ENCODE measurements at places on chromosomes 2 and 18. TPM values are rescaled to one million over a fixed set of nuclear protein-coding genes. Genes with fewer than 3 reads are reported as not detected.
A peak's percentile ranks its signal among the peaks of the same experiment; 100 is the strongest.

SCN9A gene
- total RNA-seq: not detected

FBXO48 gene
- total RNA-seq: 1.0 TPM

UGT1A3 gene
- total RNA-seq: not detected

HOXD8 gene
- total RNA-seq: not detected

TXNDC2 gene
- not detected for total RNA-seq

REG1A gene
- total RNA-seq: not detected

FAM124B gene
- 1.2 TPM for total RNA-seq

SCG2 gene
- not detected for total RNA-seq

DNA sequence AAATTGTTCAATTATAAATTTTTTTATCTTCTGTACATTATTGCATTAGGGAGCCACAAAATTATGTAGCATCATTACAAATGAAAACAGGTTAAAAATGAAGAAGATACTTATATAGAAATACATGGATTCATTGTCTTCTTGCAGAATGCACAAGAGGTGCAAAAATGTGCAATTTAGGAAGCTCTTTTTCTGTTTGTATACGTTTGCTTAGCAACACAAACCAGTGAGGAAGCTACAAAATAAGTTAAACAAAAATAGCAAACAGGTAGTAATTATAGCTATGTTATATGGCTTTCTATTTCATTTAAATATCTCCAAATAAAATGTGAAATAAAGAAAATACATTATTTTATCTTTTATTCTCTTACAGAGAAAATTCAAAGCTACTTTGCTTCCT lies 177.6 kb upstream of the SESTD1 start:
- DNase-seq: no peak
- peaks cover 4% of the 10 kb centered on the region for H3K4me1 ChIP-seq
- H3K36me3 ChIP-seq: no peaks in the 10 kb centered on the region
- no peak overlapping the region for H3K4me3 ChIP-seq
- no peaks in the 10 kb centered on the region for H3K27me3 ChIP-seq

DNA sequence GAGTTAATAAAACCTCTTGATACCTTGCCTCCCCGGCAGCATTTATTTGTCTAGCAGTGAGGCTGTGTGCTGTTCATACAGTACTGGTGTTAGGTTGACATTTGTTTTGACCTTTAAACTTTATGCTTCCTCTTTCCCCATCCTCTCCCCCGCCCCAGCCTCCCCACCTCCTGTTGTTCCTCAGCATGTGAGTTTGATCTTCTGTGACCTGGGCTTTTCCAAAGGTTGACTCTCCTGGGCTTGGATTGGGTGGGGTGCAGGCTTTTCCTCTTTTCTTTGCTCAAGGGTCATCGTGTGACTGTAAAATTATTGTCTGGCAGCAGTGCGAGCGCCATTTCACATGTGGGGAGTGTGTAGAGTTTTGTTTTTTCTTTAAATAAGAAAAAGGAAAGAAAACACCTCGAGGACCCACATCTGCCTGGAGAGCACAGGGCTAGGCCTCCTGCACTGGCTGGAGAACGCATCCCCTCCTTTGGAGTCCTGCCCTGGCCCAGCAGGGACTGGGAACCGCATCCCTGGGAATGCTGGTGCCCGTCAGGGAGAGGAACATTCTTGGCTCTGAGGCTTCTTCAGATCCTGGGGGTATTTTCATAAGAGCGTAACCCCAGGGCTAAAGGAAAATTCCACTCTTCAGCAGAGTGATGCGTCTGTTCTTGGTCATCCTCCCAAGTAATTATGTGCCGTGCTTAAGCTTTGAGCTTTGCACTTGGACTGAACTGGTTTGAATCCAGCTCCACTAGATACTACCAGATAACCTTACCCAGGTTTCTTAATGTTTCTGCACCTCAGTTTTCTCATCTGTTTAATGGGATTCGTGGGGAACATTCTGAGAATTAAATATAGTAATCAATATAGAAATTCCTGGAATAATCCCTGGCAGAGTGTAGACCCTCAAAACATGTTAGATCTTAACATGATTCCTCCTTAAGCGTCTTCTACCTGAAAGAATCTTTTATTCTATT lies 91.5 kb downstream of the SETBP1 start:
- no peak for DNase-seq
- H3K4me3 ChIP-seq: no peak overlapping the region

GRCh38 chr2:217060516-217060915 lies 200.7 kb upstream of the TNP1 start:
- H3K4me1 ChIP-seq: peaks cover under 1% of the 10 kb centered on the region
- H3K36me3 ChIP-seq: no peaks in the 10 kb centered on the region
- no peak for DNase-seq
- H3K27me3 ChIP-seq: no peaks in the 10 kb centered on the region

- no peaks in the 10 kb centered on the region for H3K4me1 ChIP-seq
- peak; percentile 55 for DNase-seq
- no peak overlapping the region for H3K4me3 ChIP-seq
- H3K27me3 ChIP-seq: no peaks in the 10 kb centered on the region
Measured at GRCh38 chr2:151729415-151729811, 4.9 kb downstream of the NEB start.

DNA sequence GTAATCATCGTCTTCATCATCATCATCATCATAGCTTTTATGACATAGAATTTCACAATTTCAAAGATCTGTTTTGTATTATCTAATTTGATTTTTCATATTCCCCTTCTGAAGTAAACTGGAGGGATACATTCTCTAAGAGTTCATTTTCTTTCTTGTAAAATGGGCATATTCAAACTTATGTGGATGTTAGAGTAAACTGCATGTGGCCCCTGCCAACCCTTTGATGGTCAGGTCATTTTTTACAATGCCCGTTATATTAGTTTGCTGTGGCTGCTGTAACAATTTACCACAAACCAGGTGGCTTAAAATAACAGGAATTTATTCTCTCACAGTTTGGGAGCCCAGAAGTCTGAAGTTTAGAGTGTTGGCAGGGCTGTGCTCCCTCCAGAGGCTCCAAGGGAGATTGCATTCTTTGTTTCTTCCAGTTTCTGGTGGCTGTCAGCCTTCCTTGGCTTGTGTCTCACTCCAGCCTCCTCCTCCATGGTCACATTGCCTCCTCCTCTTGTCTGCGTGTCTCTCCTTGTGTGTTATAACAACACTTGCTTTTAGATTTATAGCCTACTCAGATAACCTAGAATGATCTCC lies 127.5 kb upstream of the MMADHC start:
- no peaks in the 10 kb centered on the region for H3K36me3 ChIP-seq
- no peaks in the 10 kb centered on the region for H3K27me3 ChIP-seq
- H3K4me3 ChIP-seq: no peak overlapping the region
- no peak overlapping the region for H3K27ac ChIP-seq
- no peaks in the 10 kb centered on the region for H3K4me1 ChIP-seq

DNA sequence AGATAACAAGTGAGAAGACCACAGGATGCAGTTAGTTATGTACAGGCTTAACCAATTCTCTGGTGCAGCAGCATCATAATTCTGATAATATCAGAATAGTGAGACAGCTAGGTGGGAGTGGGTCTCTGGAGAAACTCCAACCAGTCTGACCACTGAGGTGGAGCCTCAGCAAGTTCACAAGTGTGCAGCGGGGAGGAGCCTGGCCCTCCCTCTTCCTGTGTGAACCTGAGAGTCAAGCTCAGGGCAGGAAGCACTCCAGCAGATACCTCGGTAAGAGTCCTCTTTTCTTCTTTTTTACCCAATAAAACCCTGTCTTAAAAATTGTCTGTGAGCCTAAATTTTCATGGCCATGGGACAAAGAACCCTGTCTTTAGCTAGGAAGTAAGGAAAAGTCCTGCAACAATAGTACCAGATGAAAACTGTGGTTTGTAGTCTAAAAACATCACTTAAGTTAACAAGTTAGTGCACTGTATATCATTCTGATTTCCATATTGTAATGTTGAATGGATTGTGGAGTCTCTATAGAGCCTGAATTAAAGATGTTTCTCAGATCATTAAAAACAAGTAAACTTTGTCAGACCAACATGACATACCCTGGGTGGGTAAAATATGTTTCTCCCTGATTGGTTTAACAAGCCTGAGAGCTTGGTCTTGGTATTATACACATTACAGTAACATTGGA lies 370.8 kb downstream of the TMEM182 start:
- no peak overlapping the region for H3K4me3 ChIP-seq
- H3K4me1 ChIP-seq: no peaks in the 10 kb centered on the region
- H3K36me3 ChIP-seq: no peaks in the 10 kb centered on the region
- H3K27ac ChIP-seq: no peak overlapping the region

- no peak overlapping the region for H3K27ac ChIP-seq
- no peak overlapping the region for H3K4me3 ChIP-seq
- no peaks in the 10 kb centered on the region for H3K27me3 ChIP-seq
- DNase-seq: peak; percentile 86
Measured at GRCh38 chr18:48542513-48543181, 3.8 kb downstream of the CTIF start.

- no peak overlapping the region for H3K4me3 ChIP-seq
- no peaks in the 10 kb centered on the region for H3K27me3 ChIP-seq
- H3K36me3 ChIP-seq: no peaks in the 10 kb centered on the region
- H3K4me1 ChIP-seq: no peaks in the 10 kb centered on the region
Measured at GRCh38 chr2:230930928-230931555, 6.0 kb upstream of the GPR55 start.

DNA sequence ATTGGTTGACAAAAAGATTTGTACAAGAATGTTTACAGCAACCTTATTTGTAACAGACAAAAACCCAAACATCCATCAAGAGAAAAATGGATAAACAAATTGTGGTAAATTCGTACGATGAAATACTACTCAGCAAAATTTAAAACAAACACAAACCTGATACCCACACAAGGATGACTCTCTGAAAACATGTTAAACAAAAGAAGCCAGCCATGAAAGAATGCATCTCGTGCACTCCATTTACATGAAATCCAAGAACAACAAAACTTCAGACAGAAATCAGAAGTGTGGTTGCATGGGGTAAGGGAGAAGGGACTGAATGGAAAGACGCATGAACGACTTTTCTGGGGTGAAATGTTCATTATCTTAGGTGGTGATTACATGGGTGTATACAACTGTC lies 93.4 kb downstream of the SLC25A12 start:
- no peaks in the 10 kb centered on the region for H3K4me1 ChIP-seq
- H3K27ac ChIP-seq: no peak overlapping the region
- no peaks in the 10 kb centered on the region for H3K36me3 ChIP-seq
- no peaks in the 10 kb centered on the region for H3K27me3 ChIP-seq
- DNase-seq: no peak
- H3K4me3 ChIP-seq: no peak overlapping the region

- H3K4me3 ChIP-seq: no peak overlapping the region
- H3K4me1 ChIP-seq: no peaks in the 10 kb centered on the region
- no peak overlapping the region for H3K27ac ChIP-seq
Measured at GRCh38 chr2:126792993-126793392, 105.7 kb upstream of the TEX51 start.

GRCh38 chr2:234488913-234489451 lies 7.9 kb downstream of the ARL4C start:
- no peak overlapping the region for H3K27ac ChIP-seq
- DNase-seq: no peak
- H3K27me3 ChIP-seq: no peaks in the 10 kb centered on the region
- H3K4me3 ChIP-seq: no peak overlapping the region

- no peaks in the 10 kb centered on the region for H3K36me3 ChIP-seq
- H3K27ac ChIP-seq: no peak overlapping the region
- no peaks in the 10 kb centered on the region for H3K27me3 ChIP-seq
- no peak for DNase-seq
- H3K4me3 ChIP-seq: no peak overlapping the region
Measured at GRCh38 chr2:148622366-148622765, 22.2 kb upstream of the EPC2 start.

DNA sequence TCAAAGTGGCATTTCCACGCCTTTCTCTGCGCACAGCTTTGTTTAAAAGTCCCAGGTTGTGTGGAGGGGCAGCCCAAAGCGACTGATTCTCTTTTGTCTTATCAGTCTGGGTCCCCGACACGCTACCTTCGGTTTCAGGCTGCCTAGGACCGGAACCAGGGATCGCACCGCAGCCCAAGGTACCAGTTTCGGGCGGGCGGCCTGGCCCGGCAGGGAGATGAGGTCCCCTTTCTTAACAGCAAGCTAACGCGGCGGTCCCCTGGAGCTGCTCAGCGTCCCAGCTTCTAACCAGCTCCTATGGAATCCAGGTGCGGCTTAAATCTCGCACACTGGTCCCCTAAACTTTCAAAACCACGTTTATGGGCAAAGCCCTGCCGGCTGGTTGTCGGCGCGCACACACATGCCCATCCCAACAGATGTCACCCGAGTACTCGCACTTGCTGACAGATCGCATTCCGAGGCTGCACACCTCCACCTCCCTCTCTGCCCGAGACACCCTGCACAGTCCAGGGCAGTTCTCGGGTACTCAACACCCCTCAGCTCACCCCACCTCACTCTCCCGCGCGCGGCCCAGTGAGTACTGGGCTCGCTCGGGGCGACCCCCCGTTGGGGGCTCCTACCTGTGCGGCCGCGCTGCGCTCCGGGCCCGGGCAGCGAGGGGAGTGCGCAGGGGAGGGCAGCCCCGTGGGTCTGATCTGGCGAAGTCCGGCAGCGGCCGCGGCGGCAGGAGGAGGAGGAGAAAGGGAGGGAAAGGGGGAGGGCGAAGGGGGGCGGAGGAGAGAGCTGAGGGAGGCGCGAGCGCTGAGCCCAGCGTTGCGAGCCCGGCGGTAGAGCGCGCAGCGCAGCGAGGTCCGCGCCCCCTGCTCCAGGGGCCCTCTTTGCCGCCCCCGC lies at the start of gene EFEMP1:
Gene EFEMP1 (minus strand): TSS at position 692 of the 891 bp plus-strand sequence. CDS start 1,342 bp downstream, outside the sequence.
- H3K36me3 ChIP-seq: no peaks in the 10 kb centered on the region
- peaks cover 59% of the 10 kb centered on the region for H3K27me3 ChIP-seq
- peak; percentile 89 for DNase-seq
- H3K27ac ChIP-seq: no peak within 1 kb of the TSS
- peak within 1 kb of the TSS; percentile 82 for H3K4me3 ChIP-seq

- H3K36me3 ChIP-seq: no peaks in the 10 kb centered on the region
- no peak overlapping the region for H3K27ac ChIP-seq
- no peaks in the 10 kb centered on the region for H3K27me3 ChIP-seq
- DNase-seq: no peak
- H3K4me1 ChIP-seq: peaks cover 3% of the 10 kb centered on the region
Measured at GRCh38 chr2:106075048-106075447, 119.1 kb downstream of the UXS1 start.

- H3K27ac ChIP-seq: no peak overlapping the region
- no peaks in the 10 kb centered on the region for H3K27me3 ChIP-seq
- H3K4me3 ChIP-seq: peak overlapping the region; percentile 91
- H3K4me1 ChIP-seq: peaks cover 11% of the 10 kb centered on the region
Measured at GRCh38 chr18:61893971-61894750, 1.4 kb upstream of the RNF152 start.

GRCh38 chr18:63762518-63762917 lies 12.7 kb upstream of the SERPINB7 start:
- no peak overlapping the region for H3K4me3 ChIP-seq
- no peaks in the 10 kb centered on the region for H3K27me3 ChIP-seq
- no peak for DNase-seq
- H3K36me3 ChIP-seq: no peaks in the 10 kb centered on the region
- H3K4me1 ChIP-seq: no peaks in the 10 kb centered on the region
- H3K27ac ChIP-seq: no peak overlapping the region
